Activated T-helper 1 cell treated with anti-CD3 and anti-CD28 coated beads, Interleukin-12 subunit alpha, Interleukin-12 subunit beta, Interleukin-2, Interleukin-4 antibody, amounts not matched to agents 30 ng/mL and 10 ng/mL and 1 ng/mL, durations not matched to agents 14 hours and 24 hours and 36 hours (primary cell): ENCODE measurements at places on chromosomes 5 and 9.

DNA sequence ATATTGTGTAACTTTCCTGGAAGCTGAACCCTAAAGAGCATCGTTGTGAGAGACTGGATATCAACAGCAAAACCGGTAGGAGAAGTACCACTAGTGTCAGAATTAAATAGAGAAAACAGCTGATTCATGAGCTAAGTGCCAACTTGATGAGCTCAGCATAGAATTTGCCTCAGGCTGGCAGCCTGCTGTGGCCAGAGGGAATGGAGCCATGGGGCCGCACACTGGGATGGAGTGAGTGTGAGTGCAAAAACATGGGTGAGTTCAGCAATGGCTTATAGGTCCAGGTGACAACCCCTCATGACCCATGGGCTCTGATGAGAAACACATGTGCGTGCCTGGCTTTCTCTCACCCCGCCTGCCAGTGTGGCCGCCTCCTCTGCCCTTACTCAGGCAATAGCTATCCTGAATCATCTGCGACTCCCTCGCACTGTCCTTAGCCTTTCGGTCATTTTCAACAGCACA lies 25.4 kb downstream of the ADAMTS16 start:
- DNase-seq, result no peak

- DNase-seq, result peak; percentile 56
Observed at GRCh38 chr9:89483592-89484474, 14.1 kb downstream of the SEMA4D start.

GRCh38 chr5:149452007-149452664 lies 73.0 kb upstream of the IL17B start:
- no peak for DNase-seq

GRCh38 chr9:120361551-120361950 lies 218.4 kb downstream of the CDK5RAP2 start:
- DNase-seq, result no peak

GRCh38 chr9:110769667-110770066 lies 101.1 kb downstream of the MUSK start:
- no peak for DNase-seq

GRCh38 chr5:133985540-133986180 lies 17.2 kb upstream of the C5orf15 start:
- no peak for DNase-seq

GRCh38 chr9:109411798-109412352 lies 86.2 kb downstream of the PTPN3 start:
- no peak for DNase-seq

- DNase-seq, result no peak
Observed at GRCh38 chr9:127754099-127755060, 19.3 kb upstream of the TOR2A start.

- no peak for DNase-seq
Observed at GRCh38 chr5:173300389-173301047, 27.7 kb downstream of the STC2 start.

- DNase-seq, result no peak
Observed at GRCh38 chr9:104110509-104110908, 16.4 kb downstream of the SMC2 start.

- DNase-seq, result no peak
Observed at GRCh38 chr5:161094411-161094810, 242.4 kb upstream of the ATP10B start.

DNA sequence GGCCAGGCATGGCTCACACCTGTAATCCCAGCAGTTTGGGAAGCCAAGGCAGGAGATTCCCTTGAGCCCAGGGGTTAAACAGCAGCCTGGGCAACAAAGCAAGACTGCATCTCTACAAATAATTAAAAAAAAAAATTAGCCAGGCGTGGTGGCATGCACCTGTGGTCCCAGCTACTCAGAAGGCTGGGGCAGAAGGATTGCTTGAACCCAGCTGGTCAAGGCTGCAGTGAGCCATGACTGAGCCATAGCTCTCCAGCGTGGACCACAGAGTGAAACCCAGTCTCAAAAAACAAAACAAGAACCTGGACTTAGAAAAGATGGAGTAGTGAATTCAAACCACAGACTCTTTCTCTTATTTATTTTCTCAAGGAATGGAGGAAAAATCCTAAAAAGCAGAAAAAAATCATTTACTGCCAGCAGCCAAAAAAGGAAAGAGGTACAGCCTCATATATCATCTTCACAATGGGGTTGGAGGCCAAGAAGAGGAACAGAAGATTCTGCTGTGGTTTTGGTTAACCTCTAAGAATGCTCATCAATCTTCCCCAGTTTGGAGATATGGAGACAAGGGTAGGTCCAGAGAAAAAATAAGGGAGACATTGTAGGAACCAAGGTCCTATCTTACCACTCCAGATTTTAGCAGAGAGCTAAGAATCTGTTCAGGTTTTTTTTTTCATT lies 40.0 kb upstream of the MYO10 start:
- DNase-seq, result no peak

DNA sequence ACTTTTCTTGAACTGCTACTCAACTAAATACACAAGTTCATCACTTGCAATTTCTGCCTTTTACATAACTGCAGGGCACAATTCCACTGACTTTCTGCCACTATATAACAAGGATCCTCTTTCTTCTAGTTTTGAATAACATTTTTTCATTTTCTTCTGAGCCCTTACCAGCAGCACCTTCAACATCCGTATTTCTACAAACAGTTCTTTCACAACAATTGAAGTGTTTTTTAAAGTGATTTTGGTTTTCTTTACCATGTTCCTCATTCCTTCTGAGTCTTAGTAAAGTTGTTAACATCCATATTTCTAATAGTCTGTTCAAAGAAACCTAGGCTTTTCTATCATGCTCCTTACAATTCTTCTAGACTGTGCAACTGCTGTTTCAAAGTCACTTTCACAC lies 127.2 kb upstream of the PITX1 start:
- DNase-seq, result no peak

GRCh38 chr9:18428661-18429060 lies 45.3 kb upstream of the ADAMTSL1 start:
- no peak for DNase-seq

DNA sequence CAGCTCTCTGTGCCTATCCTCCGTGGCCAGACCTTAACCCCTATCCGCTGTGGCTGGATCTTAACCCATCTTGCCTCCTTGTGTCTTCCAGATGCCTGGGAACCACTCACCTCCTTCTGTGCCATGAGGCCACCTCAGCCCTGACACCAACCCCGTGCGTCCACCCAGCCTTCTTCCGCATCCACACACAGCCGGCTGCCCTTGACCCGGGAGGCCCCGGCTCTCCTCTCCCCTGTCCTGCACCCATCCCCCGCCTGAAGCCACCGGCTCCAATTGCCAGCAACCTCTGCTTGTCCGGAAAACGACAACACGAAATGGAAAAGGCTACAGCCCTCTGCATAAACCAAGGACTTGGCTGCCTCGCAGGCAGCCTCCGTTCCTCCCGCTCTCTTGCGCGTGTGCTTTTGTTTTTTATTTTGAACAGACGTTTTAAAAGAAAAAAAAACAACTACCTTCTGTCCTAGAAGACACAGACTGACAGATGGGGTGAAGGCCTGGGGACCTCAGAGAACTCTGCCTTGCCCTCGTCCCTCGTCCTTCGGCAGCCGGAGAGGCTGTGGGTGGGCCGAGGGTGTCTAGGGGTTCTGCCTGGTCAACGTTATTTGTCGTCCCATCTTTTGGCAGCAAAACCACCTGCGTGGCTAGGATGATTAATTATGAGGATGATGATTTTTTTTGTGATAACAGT lies 32.5 kb upstream of the HMCN2 start:
- DNase-seq, result no peak

- DNase-seq, result no peak
Observed at GRCh38 chr5:152097128-152097527, 172.5 kb upstream of the GLRA1 start.

DNA sequence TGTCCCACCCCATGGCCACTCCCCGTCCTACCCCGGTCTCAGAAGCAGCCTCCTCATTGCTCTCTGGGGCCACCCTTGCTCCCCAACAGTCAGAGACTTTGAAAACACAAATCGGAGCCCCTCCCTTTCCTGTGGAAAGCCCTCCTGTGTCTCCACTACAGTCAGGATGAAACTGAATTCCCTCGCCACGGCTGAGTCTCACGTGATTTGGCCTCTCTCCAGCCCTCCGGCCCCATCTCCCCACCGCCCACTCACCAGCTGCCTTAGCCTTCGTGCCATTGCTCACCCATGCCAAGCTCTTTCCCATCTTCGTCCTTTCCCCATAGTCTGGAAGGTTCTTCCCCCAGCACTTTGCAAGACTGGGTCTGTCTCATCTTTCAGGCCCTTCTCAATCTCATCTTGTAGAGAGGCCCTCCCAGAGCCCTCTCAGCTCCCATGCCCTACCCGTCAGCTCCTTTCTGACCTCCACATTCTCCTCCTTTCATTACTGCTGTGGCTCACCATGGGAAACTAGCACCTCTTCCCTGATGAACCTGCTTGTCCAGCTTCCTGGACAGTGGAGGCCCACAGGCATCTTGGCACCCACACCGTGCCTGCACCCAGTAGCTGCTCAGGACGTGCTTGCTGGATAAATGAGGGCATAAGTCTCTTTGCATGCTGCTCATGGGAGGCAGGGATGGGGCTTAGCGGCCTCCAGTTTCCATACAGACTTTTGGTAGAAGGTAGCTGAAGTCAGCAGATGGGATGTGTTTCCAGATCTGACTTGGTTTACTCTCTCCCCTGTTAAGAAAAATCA lies 126.4 kb upstream of the COL5A1 start:
- DNase-seq, result no peak

DNA sequence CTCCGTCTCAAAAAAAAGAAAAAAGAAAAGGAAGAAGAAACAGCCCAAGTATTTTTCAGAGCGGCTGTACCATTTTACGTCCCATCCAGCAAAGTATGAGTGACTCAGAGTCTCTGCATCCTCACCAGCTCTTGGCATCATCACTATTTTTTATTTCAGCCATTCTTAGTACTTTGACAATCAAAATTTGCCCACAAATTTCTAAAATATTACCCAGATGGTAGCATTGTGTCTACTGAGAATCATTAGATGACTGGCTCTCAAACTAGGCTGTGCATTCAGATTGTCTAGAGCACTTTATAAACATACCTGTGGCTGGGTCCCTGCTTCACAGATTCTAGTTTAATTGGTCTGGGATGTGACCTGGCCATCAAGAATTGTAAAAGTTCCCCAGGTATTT lies 21.6 kb upstream of the MELK start:
- no peak for DNase-seq

DNA sequence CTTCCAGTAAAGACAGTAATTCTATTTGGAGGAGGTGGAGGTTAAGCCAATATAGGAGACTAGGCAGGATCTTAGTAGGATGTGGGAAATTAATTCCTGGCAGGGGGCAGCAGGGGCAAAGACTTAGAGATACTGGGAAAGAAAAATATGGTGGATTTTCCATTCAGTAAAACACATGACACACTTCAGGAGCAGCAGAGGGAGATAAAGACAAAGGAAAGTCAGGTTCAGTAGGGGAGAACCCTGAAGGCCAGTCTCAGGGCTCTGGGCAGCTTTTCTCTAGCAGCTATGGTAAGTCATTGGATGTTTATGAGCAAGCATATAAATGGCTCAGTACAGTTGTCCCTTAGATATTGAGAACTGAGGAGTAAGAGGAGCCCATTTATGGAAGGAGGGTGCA lies 105.5 kb downstream of the PJA2 start:
- no peak for DNase-seq

- no peak for DNase-seq
Observed at GRCh38 chr9:4084435-4084818, 215.4 kb downstream of the GLIS3 start.

- DNase-seq, result no peak
Observed at GRCh38 chr9:129868023-129868871, 33.0 kb downstream of the USP20 start.

- no peak for DNase-seq
Observed at GRCh38 chr5:15585841-15586591, 86.0 kb downstream of the FBXL7 start.

DNA sequence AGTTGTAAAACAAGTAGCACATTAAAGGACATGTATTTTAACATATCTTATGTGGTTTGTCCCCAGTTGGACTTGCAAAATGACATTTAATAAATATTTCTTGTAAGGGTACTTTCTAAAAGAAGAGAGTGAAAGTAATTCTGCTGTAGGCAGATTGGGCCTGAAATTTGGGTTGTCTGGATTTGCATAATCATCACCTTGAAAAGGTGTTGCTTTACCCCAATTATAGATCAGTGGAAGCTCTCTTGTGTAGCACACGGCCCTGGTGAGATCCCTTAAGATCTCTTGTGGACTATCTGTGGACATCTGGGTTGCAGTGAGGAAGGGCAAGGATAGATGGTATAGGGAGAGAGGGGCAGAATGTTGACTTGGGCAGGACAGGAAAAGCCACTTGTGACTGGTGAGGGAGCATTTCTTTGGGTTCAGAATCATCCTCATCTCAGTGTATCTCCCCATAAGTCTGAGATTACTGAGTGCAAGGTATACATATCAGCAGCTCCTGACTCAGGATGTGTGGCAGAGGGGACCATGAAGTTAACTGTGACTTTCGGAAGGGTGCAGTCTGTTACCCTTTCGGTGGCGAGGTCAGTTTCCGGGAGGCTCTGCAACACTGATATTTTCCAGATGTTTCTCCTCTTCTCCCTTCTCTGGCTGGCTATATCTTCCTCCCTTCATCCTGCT lies 2.0 kb upstream of the TNFAIP8 start:
- DNase-seq, result no peak

- DNase-seq, result no peak
Observed at GRCh38 chr5:160419458-160420330, 813 bp upstream of the SLU7 start.

- peak; percentile 43 for DNase-seq
Observed at GRCh38 chr9:126490871-126491567, 122.7 kb upstream of the LMX1B start.

GRCh38 chr5:125267636-125268248 lies 521.3 kb upstream of the ZNF608 start:
- no peak for DNase-seq

- DNase-seq, result no peak
Observed at GRCh38 chr5:136749016-136749415, 383.7 kb upstream of the TRPC7 start.

- DNase-seq, result no peak
Observed at GRCh38 chr9:22288661-22289060, 158.0 kb upstream of the DMRTA1 start.

- DNase-seq, result no peak
Observed at GRCh38 chr5:60633341-60633740, 66.6 kb downstream of the DEPDC1B start.

DNA sequence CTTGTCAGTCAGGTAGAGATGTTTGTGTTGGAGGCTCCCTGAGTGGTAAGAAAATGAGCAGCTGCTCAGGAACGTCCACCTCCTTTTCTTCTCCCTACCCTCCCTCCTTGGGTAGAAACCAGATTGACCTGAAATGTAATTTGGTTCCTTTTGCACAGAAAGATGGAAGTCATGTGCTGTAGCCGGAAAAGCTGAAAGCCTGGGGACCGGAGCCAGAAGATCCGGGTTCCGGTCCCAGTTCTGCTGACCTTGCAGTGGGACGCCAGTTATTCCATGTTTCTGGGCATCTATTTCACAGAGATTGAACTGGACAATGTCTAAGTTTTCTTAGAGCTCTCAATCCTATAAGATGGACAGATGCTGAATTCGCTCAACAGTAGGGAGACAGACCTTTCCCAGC lies 40.1 kb downstream of the SLC36A1 start:
- no peak for DNase-seq

- DNase-seq, result no peak
Observed at GRCh38 chr5:126969548-126969947, 60.8 kb downstream of the MARCHF3 start.
